ENCODE measurements at places on chromosomes 3 and 15.
A peak's percentile ranks its signal among the peaks of the same experiment; 100 is the strongest.

DNA sequence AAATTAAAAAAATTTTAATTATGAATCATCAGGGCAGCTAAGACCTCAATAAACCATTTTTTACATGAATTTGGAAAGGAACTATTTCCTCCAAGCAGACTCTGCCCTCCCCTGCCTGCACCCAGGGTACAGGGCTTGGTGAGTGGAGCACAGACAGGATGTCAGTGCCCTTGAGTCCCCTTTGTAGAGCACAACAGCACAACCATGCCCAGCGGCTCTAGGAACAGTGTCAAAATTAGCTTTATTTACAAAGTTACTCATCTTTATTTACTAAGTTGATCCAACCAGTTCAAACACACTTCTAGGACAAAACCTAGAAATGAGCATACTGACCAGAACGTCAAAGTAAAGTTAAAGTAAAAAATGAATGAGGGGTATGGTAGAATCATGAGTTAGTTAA is 90.6 kb upstream of the TSC22D2 start:
- no peak for DNase-seq

DNA sequence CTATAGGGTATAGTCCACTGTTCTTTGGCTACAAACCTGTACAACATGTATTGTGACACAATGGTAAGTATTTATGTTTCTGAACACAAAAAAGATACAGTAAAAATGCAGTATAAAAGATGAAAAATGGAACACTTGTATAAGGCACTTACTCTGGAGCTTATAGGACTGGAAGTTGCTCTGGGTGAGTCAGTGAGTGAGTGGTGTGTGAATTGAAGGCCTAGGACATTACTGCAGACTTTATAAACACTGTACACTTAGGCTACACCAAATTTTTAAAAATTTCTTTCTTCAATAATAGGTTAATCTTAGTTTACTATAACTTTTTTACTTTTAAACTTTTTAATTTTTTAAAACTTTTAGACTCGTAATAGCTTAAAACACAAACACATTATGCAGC is 10.5 kb upstream of the PDZRN3 start:
- no peak for DNase-seq

GRCh38 chr3:156050918-156051317 is 69.5 kb upstream of the KCNAB1 start:
- no peak for DNase-seq

GRCh38 chr3:32177702-32178198 is 60.7 kb upstream of the CMTM8 start:
- peak; percentile 96 for DNase-seq

DNA sequence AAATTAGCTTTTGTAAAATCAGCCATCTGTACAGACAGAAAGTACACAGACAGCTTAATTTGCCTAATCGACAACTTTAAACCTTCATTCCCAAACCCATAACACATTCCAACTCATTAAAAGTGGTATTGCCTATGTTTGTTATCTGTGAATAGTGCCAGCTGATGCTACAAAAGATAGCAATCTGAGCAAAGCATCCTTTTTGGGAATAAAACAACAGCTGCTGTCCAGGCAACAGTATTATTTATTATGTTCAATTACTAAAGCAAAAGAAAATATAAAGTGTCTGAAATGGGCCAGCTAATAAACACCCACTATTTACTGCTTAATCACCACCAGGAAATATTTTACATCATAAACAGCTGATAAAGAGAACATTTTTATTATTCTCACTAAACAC is 134.8 kb upstream of the ABI3BP start:
- DNase-seq = no peak

DNA sequence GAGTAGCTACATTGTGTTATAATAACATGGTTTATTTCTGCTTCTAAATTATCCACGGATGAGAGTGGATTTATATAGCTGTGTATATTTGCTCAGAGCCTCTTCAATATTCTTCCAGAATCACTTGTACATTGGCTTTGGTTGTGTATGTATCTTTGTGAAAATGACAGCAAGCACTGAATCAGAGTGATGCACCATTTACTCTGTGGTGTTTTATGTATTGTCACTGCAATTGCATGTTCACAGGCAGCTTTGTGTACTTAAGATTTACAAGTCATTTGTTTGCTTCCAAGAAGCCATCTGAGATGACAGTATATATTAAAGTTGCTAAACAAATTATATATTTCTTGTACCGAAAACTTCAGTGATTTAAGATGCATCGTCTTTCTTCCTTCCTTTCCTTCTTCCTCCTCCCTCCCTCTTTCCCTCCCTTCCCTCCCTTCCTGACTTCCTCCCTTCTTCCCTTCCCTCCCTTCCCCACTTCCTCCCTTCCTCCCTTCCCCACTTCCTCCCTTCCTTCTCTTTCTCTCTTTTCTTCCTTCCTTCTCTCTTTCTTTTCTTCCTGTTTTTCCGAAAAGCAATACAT is 362.3 kb upstream of the GOLIM4 start:
- DNase-seq = no peak

Data from NCI-H2029 treated with DMSO at 0.1 percent for 48 hours (cell line).